Foreskin fibroblast (primary cell): ENCODE measurements at places on chromosomes 12 and 14.
A peak's percentile ranks its signal among the peaks of the same experiment; 100 is the strongest.

DNA sequence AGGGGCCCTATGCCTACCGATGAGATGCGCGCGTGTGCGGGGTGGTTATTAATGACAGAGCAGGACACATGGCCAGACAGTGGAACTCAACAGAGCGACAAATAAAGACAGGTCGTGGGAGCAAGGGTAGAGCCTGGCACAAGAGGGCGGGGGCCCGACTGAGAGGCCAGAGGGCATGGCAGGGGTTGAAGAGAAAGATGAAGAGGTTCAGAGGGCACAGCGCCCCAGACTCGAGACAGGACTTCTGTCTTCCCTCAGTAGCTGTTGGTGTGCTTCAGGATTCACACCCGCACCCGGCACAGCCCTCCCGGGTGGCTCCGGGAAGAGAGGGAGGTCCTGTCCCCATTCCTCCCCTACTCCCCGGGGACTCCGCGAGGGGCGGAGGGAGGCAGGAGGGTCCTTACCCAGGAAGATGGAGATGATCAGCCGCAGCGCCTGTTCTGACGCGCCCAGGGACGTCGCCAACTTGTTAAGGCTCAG is 366 bp downstream of the LPCAT3 start:
- DNase-seq: no peak

DNA sequence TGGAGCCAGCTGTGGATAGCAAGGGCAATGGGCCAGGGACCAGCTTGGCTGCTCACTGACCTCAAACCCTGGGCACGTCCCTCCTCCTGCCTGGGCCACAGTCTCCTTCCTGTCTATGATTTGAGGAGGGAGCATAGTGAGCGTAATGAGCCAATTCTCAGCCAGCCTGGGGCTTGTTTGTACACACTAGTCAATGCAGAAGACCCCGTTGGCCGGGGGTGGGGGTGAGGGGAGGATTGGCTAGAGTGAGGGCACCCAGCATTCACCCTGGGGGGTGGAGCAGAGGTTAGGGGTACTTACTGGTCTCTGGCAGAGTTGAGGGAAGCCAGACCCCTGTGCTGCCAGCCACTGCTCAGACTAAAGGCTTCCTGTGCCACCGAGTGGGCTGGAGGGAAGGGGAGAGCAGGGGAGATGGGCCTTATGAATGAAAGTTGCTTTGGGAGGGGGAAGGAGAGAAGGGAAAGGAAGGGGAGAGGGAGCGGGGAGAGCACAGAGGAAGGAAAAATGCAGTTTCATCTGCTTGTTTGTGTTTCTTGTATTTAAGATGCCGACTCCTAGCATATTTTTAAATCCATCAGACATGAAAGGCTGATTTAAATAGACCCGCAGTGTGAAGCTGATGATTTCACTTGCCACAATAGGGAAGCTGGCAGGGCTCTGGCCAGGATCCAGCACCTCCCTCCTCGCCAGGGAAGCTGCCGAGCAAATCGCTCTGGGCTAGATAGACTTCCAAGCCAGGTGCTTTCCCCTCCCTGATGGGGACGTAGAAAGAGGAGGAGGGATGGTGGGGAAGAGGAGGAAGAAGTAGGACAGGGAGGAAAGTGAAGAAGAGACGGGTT is 114.0 kb downstream of the PRMT8 start:
- peak; percentile 39 for DNase-seq

DNA sequence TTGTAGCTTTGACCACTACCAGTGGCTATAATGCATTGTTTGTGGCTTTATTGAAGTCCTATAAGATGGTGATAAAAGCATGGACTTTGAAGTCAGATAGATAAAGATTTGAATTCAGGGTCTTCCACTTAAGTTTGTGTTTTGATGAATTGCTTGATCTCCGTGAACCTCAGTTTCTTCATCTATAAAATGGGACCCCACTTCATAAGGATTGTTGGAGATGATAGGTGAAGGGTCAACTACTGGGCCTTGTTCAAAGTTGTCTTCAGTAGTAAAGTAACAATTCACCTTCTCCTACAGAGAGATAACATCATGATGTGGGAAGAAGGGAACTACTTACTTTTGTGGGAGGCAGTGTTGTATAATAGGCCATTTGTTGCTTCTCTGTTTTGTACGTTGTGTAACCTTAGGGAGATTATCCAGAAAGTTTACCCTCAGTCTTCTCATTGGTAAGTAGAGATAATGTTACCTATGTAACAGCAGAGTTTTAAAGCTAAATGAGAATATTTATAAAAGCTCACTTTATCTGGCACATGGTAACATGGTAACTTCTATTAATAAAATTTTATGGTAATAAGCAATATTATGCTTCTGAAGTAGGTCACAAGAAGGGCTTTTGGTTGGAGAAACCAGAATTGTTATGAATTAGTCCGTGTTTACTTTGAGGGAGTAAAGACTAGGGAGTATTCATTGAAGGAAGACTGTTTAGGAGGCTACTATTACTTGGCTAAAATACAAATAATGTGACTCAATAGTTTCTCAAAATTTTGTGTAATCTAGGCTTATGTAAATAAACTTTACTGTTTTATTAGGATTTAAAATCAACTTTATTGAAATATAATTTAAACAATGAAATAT is 15.1 kb downstream of the ADIPOR2 start:
- no peak for DNase-seq

DNA sequence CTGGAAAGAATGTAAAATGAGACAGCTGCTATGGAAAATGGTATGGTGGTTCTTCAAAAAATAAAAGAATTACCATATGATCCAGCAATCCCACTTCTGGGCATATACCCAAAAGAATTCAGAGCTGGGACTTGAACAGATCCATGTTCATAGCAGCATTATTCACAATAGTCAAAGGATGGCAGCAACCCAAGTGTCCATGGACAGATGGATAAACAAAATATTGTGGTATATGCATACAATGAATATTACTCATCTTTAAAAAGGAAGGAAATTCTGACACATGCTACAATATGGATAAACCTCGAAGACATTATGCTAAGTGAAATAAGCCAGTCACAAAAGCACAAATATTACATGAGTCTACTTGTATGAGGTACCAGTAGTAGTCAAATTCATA is 9.1 kb downstream of the RAB2B start:
- DNase-seq: peak; percentile 91

- DNase-seq: no peak
These were observed 8.4 kb upstream of the PGF start for GRCh38 chr14:74963705-74964271.

- DNase-seq: peak; percentile 55
These were observed 311.6 kb upstream of the DIO2 start for GRCh38 chr14:80522936-80523335.

GRCh38 chr14:105015242-105015641 is 5.6 kb downstream of the CDCA4 start:
- no peak for DNase-seq

- no peak for DNase-seq
These were observed 108.2 kb downstream of the STXBP6 start for GRCh38 chr14:24941719-24942118.

DNA sequence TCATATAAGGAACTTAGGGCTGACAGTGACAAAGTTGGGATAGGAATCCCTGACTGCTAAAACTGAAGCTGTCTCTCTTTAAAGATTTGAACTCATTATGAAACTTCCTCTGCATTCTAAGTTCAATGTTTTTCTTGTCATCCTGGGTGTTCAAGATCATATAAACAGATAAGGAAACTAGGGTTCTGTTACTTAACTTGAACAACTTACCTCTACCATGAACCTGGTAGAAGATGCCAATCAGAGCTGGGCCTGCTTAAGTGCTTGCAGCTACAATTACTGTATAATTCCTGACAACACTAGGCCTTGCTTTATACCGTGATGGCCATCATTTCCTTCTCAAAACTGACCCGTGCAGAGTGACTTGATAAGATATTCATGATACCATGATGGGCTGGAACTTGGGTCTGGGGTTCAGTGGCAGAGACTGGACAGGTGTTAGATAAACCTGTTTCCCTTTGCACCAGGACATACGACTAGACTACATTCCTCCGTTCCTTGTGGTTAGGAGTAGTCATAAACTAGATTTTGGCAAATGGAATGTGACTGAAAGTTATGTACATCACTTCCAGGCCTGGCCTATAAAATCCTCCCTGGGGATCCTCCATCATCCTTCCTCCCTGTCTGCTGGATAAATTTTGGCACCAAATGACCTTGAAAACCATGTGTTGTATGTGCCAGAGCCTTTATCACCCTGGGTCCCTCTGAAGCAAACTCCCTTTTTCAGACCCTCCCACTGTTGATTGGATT is 172.2 kb upstream of the PRICKLE1 start:
- no peak for DNase-seq

GRCh38 chr12:79837575-79837974 is 97.3 kb downstream of the PPP1R12A start:
- no peak for DNase-seq

DNA sequence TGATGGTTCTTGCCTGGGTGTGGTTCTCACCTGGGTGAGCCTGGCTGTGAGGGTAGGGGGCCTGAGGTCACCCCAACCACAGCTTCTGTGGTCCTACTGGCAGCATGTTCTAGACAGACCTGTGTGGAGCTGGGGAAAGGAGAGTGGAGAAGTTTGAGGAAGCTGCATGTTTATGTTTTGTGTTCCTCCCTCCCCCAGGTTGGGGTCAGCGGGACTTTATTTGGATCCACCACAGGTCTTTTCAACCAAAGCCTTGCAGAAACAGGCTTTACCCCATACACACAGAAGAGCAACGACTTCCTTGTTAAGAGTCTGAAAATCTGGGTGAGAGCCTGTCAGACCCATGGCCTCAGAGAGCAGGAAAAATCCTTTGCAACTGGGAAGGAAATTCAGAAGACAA is 5.6 kb downstream of the CD9 start:
- no peak for DNase-seq

DNA sequence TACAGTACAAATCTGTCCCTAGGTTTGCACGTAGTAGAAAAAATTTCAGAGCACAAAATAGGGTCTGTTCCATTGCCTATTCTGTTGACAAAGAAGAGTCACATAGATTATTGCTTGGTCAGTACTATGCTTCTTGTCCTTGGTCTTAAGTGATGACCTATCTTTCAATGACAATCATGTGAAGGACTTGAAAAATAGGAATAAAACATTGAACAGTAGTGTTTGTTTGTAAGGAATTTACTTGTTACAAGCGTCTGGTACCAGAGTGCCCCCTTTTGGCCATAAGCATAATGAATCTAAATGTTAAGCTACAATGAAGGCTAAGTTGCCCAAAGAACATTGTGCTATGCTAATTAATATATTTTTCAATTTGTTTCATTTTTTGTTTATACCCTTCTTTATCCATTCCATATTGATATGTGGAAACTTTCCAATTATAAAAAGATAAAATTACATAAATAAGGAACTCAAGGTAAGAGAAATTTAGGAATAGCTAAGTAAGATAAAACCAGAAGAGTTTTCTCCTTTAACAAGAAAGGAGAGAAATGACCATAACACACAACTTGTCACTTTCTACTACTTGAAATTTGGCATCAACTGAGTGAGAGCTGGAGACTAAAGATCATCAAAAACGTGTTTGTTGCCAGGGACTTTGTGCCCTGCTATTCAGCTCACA is 204.7 kb downstream of the EPS8 start:
- peak; percentile 67 for DNase-seq

DNA sequence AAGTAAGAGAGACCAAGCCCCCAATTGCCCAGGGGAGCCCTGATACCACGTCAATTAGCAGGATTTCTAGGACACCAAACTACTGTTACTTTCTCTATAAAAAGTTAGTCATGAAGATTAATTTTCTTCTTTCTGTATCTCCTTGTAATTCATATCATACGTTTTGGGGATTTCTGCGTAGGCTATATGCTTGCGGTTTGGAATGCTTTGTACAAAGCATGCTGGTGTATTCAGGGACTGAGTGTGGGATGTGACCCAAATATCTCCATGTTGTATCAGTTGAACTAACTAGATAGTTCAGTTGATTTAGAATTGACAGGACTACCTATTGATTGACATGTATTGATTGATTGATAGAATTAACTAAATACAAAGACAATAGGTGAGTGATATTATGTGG is 7.7 kb downstream of the GPR33 start:
- DNase-seq: no peak

DNA sequence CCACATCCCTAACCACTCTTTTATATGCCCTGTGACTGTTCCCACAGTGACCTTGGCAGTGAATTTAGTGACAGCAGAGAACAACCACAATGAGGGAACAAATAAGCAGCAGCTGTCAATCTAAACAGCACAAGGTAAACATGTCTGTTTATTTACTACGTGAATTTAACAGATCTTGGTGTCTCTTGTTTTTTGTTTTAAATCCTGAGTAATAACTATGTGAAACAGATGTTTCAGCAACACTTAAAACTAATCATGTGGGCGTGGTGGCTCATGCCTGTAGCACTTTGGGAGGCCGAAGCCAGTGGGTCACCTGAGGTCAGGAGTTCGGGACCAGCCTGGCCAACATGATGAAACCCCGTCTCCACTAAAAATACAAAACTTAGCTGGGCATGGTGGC is 17.0 kb upstream of the CFAP54 start:
- DNase-seq: peak; percentile 75

GRCh38 chr14:99351166-99352007 is 79.4 kb upstream of the BCL11B start:
- no peak for DNase-seq

- no peak for DNase-seq
These were observed 682.4 kb downstream of the SLC16A7 start for GRCh38 chr12:60278209-60278608.

DNA sequence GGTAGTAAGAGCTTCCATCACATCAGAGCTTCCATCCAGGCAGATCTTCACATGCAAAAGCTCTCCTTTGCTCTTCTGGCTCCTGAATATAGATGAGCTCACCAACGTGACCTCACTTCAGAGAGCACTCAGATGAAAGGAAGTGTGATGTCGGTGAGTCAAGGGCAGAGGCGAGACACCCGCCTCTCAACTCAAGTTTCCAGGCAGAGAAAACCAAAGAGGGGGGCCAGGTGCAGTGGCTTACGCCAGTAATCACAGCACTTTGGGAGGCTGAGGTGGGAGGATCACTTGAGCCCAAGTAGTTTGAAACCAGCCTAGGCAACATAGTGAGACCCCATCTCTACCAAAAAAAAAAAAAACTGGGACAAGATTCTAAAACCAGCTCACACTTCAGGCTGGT is 126.9 kb downstream of the DUSP6 start:
- DNase-seq: peak; percentile 75

DNA sequence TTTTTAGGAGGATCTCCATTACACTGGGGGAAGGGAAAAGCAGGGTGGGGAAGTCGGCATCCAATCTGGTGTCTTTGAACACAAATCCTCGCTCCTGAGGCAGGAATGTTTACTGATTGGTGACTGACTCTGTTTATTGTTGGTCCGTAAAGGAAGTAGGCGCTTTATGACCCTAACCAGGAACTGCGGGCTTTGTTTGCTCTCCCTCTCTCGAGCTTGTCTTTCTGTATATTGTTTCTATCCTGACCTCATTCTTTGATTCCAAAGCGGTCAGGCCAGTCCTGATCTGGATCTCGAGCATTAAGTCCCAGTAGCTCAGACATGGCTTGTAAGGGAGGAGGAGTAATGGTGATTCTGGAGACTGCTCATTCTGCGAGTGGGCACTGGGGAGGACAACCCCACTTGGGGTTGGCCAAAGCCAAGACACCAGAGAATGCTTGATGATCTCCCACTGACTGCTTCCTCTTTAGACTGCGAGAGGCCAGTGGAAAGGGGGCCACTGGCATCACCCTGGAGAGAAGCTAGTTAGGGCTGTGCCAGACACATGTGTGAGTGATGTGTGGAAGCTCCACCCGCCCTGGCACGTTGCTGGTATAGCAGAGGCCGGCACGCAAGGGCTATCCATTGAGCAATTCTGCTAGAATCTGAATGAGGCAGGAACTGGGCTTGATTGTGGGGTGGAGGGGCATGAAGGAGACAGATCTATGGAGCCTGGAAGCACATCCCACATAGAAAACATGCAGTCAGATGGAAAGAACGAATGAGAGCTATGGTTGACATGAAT is 194.6 kb downstream of the PAX9 start:
- no peak for DNase-seq

GRCh38 chr12:52517005-52517835 is 3.0 kb downstream of the KRT5 start:
- no peak for DNase-seq
